ENCODE measurements at places on chromosomes 5 and 9.

DNA sequence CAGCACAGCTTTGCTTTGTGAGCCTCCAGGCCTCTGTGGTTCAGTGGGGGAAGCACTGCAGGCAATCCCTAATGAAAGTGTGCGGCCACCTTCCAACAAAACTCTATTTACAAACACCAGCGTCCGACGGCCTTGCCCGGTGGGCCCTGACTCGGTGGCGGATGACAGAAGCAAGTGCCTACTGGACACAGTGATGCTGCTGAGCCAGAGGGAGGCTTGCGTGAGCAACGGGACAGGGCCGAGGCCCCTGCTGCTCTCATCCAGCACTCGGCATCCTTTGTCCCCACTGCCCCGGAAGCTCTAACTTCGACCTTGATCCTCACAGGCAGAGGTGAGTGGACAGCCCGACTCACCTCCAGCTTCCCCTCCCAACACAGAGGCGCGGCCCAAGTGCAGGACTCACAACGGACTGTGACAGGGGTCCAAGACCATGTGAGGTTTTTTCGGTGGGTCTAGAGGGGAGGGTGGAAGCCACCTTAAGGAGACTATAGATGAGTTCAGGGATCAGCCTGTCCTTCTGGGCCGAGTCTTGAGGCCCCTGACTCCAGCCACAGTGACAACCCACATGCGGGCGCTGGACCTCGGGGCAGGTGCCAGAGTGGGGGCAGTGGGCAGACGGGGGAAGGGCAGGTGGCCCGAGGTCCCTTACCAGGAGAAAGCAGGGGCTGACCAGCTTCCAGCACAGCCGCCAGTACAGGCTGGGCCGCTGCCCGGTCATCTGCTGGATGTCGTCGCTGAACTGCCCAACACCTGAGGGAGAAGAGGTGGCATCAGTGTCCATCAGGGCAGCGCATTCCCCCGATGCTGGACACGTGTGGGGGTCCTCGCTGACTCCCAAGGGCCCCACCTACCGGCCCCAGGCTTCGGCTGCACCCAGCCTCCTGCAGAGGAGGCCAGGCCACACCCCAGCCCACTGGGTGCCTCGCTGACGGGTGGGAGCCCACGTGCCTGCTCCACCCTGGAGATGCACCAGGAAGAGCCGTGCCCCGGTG, 39.4 kb downstream of the SLC6A3 start:
- DNase-seq: no peak

DNA sequence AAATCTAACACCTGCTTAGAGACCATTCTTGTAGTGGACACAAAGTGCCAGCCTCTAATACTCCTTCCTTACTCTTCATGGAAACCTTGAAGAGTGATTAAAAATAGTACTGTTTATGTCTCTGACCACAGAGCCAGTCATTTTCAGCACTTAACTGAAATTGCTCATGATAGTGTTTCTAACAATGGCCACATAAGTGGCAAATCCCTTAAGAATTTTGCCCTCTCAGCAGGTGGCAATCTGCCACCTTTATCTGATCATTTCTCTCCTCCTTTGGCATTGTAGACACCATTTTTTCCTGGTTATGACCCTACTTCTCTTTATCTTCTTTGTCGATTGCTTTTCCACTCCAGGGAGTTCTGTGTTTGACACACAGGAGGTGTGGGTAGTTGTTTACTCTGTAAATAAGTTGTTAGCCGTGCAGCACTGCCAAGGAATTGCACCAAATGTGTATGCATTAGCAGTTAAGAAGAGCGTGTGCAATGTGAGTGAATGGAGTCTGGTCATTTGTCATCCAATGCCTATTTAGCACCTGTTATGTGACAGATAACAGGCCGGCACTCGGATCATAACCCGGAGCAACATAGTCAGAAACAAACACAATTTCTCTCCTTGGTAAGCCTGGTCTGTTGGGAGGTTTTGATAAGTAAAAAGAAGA, 36.8 kb upstream of the STARD4 start:
- DNase-seq: no peak

DNA sequence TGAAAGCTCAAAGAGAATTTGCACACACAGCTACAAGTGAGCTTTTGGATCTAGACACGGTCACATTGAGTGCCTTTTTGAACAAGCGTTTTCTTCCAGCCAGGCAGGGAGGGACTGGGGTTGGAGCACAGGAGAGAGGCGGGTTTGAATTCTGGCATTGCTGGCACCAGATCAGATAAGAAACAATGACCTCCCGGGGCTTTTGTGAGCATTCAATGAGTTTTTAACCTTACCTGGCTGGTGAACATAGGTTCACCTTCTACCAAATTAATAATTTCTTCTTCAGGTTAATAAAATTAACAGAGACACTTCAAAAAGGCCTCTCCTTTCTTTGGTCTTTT, 312.9 kb upstream of the MSX2 start:
- DNase-seq: no peak

DNA sequence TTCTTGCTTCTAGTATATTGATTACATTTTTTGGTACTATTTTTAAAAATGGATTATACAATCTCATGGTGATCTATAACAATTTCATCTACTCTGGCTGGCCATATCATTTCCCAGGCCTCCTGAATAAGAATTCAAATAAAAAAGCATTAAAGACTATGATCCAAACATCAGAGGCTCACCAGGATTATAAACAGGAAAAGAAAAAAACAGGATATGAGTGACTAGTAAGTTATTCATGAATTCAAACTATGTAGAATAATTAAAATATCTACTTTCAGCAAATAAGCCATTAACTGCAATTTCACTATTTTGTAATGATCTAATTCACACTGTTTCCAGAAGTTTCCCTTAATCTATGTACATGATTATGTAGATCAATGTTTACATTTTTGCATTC, 293.1 kb upstream of the CDH6 start:
- no peak for DNase-seq

- no peak for DNase-seq
Observed at GRCh38 chr5:77669677-77670076, 31.2 kb upstream of the OTP start.

DNA sequence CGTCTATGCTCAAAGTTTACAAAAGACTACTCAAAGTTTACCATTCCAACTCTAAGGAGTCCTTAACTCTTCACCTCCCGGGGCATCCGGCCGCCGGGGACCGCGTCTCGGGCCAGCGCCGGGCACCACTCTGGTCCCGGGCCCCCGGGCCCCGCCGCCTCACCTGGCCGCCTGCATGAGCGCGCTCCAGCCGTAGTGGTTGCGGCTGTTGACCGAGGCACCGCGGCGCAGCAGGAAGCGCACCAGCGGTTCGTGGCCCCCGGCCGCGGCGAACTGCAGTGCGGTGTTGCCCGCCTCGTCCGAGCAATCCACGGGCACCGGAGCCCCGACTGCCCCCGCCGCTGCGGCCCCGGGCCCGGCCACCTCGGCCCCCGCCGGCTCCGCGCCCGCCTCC, 388 bp downstream of the ANKS6 start:
- DNase-seq: no peak

All from hippocampal formation (tissue), 2 donors.